ENCODE measurements at places on chromosomes 1 and 21. TPM values are rescaled to one million over a fixed set of nuclear protein-coding genes. Genes with fewer than 3 reads are reported as not detected.
A peak's percentile ranks its signal among the peaks of the same experiment; 100 is the strongest.

Gene WNT3A
- not detected for total RNA-seq

GRCh38 chr1:16067127-16067768 lies 6.2 kb downstream of the FAM131C start:
- H3K36me3 ChIP-seq = no peaks in the 10 kb centered on the region
- no peak overlapping the region for H3K27ac ChIP-seq
- peaks cover 23% of the 10 kb centered on the region for H3K4me1 ChIP-seq
- H3K27me3 ChIP-seq = peaks cover 17% of the 10 kb centered on the region

- DNase-seq = peak; percentile 71
- peaks cover 2% of the 10 kb centered on the region for H3K27me3 ChIP-seq
- H3K27ac ChIP-seq = peak overlapping the region; percentile 9
- no peaks in the 10 kb centered on the region for H3K36me3 ChIP-seq
These were observed 54.7 kb upstream of the BEND5 start for GRCh38 chr1:48831120-48831978.

DNA sequence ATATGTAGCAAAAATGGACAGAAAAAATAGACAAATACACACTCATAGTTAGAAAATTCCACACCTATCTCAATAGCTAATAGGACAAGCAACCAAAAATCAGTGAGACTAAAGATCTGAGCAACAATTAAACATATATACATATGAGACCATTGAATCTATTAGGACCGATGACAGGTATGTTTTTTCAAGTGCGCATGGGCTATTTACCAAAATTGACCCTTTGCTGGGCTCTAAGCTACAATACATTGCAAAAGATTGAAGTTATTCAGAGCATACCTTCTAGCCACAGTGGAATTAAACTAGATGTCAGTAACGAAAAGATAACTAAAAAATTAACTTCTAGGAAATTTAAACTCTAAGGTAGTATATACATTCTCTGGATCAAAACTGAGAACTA lies 13.7 kb downstream of the CD55 start:
- no peak overlapping the region for H3K27ac ChIP-seq
- no peak for DNase-seq
- peaks cover 13% of the 10 kb centered on the region for H3K36me3 ChIP-seq
- no peaks in the 10 kb centered on the region for H3K4me1 ChIP-seq

- H3K4me3 ChIP-seq = no peak overlapping the region
- H3K27me3 ChIP-seq = no peaks in the 10 kb centered on the region
- no peaks in the 10 kb centered on the region for H3K36me3 ChIP-seq
- no peak for DNase-seq
- no peak overlapping the region for H3K27ac ChIP-seq
These were observed 77.6 kb upstream of the DNAH14 start for GRCh38 chr1:224851848-224852261.

DNA sequence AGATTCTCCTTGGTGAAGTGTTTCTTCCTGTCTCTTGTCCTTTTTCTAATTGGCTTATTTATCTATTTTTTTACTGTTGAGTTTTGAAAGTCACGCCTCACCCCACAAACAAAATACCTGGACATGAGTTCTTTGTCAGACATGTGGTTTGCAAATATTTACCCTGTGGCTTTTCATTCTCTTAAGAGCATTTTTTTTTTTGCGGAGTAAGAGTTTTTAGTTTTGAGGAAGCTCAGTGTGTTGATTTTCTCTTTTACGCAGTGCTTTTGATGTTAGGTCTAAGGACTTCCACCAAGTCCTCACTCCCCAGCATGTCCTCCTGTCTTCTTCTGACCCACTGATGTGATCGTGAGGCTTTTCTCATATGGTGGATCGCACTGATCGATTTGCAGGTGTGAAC lies 7.6 kb downstream of the DFFB start:
- H3K4me3 ChIP-seq = no peak overlapping the region
- no peaks in the 10 kb centered on the region for H3K27me3 ChIP-seq
- peaks cover 8% of the 10 kb centered on the region for H3K4me1 ChIP-seq
- DNase-seq = no peak

DNA sequence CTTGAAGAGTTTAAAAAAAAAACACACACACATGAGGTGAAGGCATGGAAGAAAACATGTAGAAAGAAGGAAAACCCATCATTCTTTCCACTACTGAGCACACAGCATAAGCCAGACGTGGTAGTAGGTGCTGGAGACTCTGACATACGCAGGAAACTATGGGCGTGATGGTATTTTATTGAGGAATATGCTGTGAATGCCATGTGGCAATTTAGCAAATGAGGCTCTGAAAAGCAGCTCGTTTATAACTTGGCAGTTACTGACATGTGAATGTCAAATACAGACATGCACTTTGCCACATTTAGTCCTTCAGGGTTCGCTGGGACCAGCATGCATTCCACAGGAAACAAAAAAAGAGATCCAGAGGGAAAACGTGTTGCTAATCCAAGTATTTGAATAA lies 74.3 kb upstream of the IFNAR2 start:
- no peak overlapping the region for H3K27ac ChIP-seq
- peaks cover 33% of the 10 kb centered on the region for H3K27me3 ChIP-seq
- DNase-seq = peak; percentile 80
- H3K4me3 ChIP-seq = no peak overlapping the region

Gene KRTAP11-1
- total RNA-seq = not detected

Gene CYP2J2
- 50.6 TPM for total RNA-seq

- no peak overlapping the region for H3K4me3 ChIP-seq
- no peak for DNase-seq
- H3K4me1 ChIP-seq = no peaks in the 10 kb centered on the region
- peaks cover 4% of the 10 kb centered on the region for H3K36me3 ChIP-seq
- H3K27ac ChIP-seq = no peak overlapping the region
These were observed 111.7 kb downstream of the TIAM1 start for GRCh38 chr21:31232344-31232743.

- peaks cover 8% of the 10 kb centered on the region for H3K36me3 ChIP-seq
- H3K4me1 ChIP-seq = peaks cover 24% of the 10 kb centered on the region
- H3K27ac ChIP-seq = peak overlapping the region; percentile 62
- no peak overlapping the region for H3K4me3 ChIP-seq
These were observed 13.7 kb downstream of the TFF3 start for GRCh38 chr21:42301371-42302075.

Gene SLC22A15
- 0.53 TPM for total RNA-seq

- H3K4me3 ChIP-seq = no peak overlapping the region
- no peaks in the 10 kb centered on the region for H3K36me3 ChIP-seq
- peaks cover 23% of the 10 kb centered on the region for H3K4me1 ChIP-seq
- H3K27ac ChIP-seq = no peak overlapping the region
- H3K27me3 ChIP-seq = no peaks in the 10 kb centered on the region
These were observed 27.2 kb upstream of the KIAA0040 start for GRCh38 chr1:175219774-175220173.

DNA sequence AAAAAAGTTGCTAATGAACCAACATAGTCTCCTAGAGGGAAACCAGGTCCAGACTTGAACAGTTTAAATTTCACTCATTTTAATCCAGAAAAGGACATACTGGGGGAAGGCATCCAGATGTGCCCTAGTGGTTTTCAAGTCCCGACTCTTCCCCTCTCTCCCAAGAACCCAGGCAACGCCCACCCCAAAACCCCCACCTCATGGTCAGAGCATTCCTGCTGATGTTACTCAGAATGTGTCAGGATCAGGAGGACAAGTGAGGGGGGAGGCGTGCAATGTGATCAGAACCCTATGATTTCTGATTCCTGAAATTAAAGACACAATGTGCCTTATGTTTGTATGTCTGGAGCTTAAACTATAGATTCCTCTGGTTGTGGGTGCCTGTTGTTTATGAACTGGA lies 1.6 kb upstream of the CTSK start:
- no peak overlapping the region for H3K27ac ChIP-seq
- no peak for DNase-seq
- H3K27me3 ChIP-seq = no peaks in the 10 kb centered on the region
- H3K4me3 ChIP-seq = no peak overlapping the region

- H3K27me3 ChIP-seq = no peaks in the 10 kb centered on the region
- H3K27ac ChIP-seq = no peak overlapping the region
- DNase-seq = no peak
- H3K4me3 ChIP-seq = no peak overlapping the region
- H3K36me3 ChIP-seq = peaks cover 27% of the 10 kb centered on the region
These were observed 88.8 kb downstream of the RGL1 start for GRCh38 chr1:183893561-183894289.

DNA sequence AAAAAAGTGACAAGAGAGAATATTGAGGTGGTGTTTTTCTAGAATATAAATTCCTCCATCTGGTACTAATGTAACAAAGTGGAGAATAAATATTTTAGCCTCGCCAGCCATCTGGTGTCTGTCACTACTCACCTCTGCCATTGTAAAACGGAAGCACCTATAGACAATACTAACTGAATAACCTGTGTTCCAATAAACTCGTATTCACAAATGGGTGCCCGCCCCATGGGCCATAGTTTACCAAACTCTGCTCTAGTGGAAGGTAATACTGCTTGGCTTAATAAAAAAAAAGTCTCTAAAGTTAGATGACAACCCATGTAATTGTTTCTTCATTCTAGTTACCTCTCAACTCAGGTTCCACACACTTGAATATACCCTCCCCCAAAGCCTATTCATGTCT lies 8.1 kb downstream of the MIS18A start:
- H3K27me3 ChIP-seq = no peaks in the 10 kb centered on the region
- H3K4me3 ChIP-seq = no peak overlapping the region
- H3K27ac ChIP-seq = no peak overlapping the region
- H3K4me1 ChIP-seq = no peaks in the 10 kb centered on the region
- H3K36me3 ChIP-seq = peaks cover 21% of the 10 kb centered on the region

Gene CD84
- total RNA-seq = 2.0 TPM

DNA sequence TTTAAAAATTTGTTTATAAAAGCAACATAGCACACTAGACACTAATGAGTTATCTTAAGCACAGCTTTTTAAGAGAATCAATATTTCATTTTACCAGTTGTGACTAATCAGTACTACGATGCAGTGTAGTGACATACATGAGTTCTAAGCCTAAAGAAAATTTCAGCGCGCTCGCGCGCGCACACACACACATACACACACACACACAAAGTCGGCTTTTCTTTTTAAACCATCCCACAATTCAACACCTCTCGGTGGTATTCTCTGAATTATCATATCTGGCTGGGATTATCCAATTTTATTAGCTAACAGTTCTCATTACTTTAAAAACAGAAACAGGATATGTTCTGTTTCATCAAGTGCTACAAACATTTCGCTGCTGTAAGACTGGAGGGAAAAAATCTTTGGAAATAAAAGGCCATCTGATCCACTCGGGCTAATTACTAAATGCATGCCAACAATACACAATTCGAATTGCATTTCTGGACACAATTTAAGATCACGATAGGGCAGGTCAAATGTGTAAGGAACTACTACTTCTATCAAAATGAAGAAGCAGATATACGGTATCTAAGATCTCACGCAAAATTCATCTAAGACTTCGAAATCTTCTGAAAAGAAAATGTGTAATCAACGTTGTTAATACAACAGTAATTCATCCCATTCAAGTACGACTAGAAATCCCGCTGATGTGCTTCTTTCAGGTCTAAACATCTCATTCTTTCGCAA lies 1.2 kb downstream of the TUT4 start:
- peak overlapping the region; percentile 95 for H3K27ac ChIP-seq
- no peaks in the 10 kb centered on the region for H3K27me3 ChIP-seq
- H3K36me3 ChIP-seq = no peaks in the 10 kb centered on the region

DNA sequence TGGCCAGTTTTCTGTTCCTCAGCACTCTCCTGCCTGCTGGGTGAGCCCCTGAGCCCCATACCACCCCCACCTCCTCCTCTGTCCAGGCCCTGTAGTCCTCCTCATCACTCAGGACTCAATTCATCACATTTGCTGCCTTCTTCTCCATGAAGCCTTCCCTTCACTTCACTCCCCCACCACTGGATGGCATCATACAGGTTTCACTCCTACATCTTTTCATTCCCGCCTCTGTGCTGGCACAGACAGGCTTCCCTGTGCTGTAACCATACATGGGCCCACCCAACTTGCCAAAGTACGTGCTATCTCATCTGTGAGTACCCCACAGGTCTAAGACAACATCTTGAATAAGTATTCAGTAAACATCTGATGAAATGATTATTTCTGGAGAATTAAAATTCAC lies 56.9 kb downstream of the SLC45A1 start:
- H3K4me3 ChIP-seq = no peak overlapping the region
- peaks cover 77% of the 10 kb centered on the region for H3K4me1 ChIP-seq
- peak overlapping the region; percentile 94 for H3K27ac ChIP-seq
- peaks cover 5% of the 10 kb centered on the region for H3K36me3 ChIP-seq

GRCh38 chr1:228150120-228150460 lies 360 bp downstream of the GJC2 start:
- H3K36me3 ChIP-seq = peaks cover 37% of the 10 kb centered on the region
- DNase-seq = no peak
- no peaks in the 10 kb centered on the region for H3K27me3 ChIP-seq
- H3K4me1 ChIP-seq = peaks cover 47% of the 10 kb centered on the region
- no peak overlapping the region for H3K4me3 ChIP-seq

Gene ADGRL2
- 76.9 TPM for total RNA-seq

DNA sequence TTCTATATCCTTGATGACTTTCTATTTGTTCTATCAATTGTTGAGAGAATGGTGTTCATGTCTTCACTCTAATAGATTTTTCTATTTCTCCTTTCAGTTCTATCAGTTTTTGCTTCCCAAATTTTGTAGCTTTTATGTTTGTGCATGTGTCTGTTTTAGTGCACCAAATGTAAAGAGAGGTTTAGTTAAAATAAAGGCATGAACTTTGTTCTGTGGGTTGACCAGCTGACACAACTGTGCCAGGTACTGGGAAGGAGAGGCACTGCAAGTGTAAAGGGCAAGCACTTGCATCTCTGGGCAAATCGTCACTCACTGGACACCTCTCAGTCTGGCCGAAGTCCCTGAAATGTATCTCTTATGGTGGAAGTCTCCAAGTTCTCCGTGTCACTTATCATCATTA lies 38.6 kb upstream of the ABCD3 start:
- no peak for DNase-seq
- H3K36me3 ChIP-seq = no peaks in the 10 kb centered on the region
- H3K4me1 ChIP-seq = no peaks in the 10 kb centered on the region

DNA sequence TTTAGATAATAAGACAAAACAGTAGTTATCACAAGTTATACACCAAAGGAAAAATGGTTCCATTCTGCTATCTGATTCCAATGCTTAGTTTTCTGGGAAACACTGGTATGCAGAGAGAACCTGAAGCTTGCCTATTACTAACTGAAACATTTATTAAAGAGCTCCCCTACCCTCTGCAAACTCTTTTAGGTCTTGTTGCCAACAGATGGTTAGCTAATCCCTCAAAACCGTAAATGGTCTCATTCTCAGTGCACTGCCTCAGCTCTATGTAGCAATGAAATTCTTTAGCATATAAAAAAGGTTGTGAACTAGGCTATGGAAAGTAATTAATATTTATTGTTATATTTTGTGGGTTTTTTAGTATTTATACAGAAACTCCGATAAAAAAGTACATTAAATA lies 20.4 kb downstream of the C21orf91 start:
- DNase-seq = peak; percentile 36
- peaks cover 5% of the 10 kb centered on the region for H3K36me3 ChIP-seq
- no peak overlapping the region for H3K4me3 ChIP-seq
- no peaks in the 10 kb centered on the region for H3K27me3 ChIP-seq
- peaks cover 7% of the 10 kb centered on the region for H3K4me1 ChIP-seq

- H3K27me3 ChIP-seq = peaks cover 18% of the 10 kb centered on the region
- no peak overlapping the region for H3K27ac ChIP-seq
- DNase-seq = no peak
- no peak overlapping the region for H3K4me3 ChIP-seq
- no peaks in the 10 kb centered on the region for H3K36me3 ChIP-seq
These were observed 7.5 kb downstream of the FAM163A start for GRCh38 chr1:179750630-179751029.
